ENCODE measurements at places on chromosomes 6 and 20. TPM values are rescaled to one million over a fixed set of nuclear protein-coding genes. Genes with fewer than 3 reads are reported as not detected.

Gene WFDC10B
- total RNA-seq = not detected

Gene CCDC170
- 2.6 TPM for total RNA-seq

Gene SCP2D1
- total RNA-seq = not detected

Gene ABHD16B
- total RNA-seq = not detected

Gene SPTLC3
- total RNA-seq = 2.4 TPM

Gene SLC2A10
- total RNA-seq = 8.0 TPM

Gene NR2E1
- total RNA-seq = not detected

Gene EDN1
- total RNA-seq = 6.3 TPM

Gene AVP
- not detected for total RNA-seq

Gene DYNLT2
- total RNA-seq = 2.9 TPM

Gene PNPLA1
- total RNA-seq = not detected

Gene GNMT
- total RNA-seq = 0.36 TPM

Gene MYB
- 9.0 TPM for total RNA-seq

Gene SMLR1
- total RNA-seq = not detected

Gene C20orf144
- total RNA-seq = not detected

Gene OR2J3
- total RNA-seq = not detected

Gene MTRF1L
- 21.7 TPM for total RNA-seq

Gene MLN
- total RNA-seq = not detected

Gene SPO11
- not detected for total RNA-seq

Gene LCA5
- 14.3 TPM for total RNA-seq

Gene TXLNB
- 0.73 TPM for total RNA-seq

Gene SIRPB1
- total RNA-seq = 0.73 TPM

Gene CST2
- total RNA-seq = not detected

Gene SPATS1
- not detected for total RNA-seq

Gene SESN1
- 38.7 TPM for total RNA-seq

Gene TP53INP2
- total RNA-seq = 5.6 TPM

Gene SALL4
- 2.3 TPM for total RNA-seq

Gene SSTR4
- total RNA-seq = 0.54 TPM

Gene PRPH2
- total RNA-seq = 5.4 TPM

Gene CTAGE9
- not detected for total RNA-seq

Gene ARHGAP40
- not detected for total RNA-seq

Gene ZC2HC1B
- total RNA-seq = not detected

Gene AGPAT4
- 78.3 TPM for total RNA-seq

Gene CST9L
- not detected for total RNA-seq

Gene TAAR2
- not detected for total RNA-seq

Gene KCNK16
- total RNA-seq = not detected

Gene OPRM1
- 15.9 TPM for total RNA-seq

Gene C20orf96
- 6.3 TPM for total RNA-seq

Gene STX11
- total RNA-seq = 1.2 TPM

Gene SRSF12
- total RNA-seq = 38.0 TPM

Gene ECT2L
- total RNA-seq = 0.45 TPM

Gene GFOD1
- total RNA-seq = 33.8 TPM

Gene TPX2
- 15.4 TPM for total RNA-seq

Gene RAET1L
- total RNA-seq = not detected

All from cerebellum (tissue), 4 donors.